ENCODE measurements at places on chromosomes 5 and 9. TPM values are rescaled to one million over a fixed set of nuclear protein-coding genes. Genes with fewer than 3 reads are reported as not detected.

DNA sequence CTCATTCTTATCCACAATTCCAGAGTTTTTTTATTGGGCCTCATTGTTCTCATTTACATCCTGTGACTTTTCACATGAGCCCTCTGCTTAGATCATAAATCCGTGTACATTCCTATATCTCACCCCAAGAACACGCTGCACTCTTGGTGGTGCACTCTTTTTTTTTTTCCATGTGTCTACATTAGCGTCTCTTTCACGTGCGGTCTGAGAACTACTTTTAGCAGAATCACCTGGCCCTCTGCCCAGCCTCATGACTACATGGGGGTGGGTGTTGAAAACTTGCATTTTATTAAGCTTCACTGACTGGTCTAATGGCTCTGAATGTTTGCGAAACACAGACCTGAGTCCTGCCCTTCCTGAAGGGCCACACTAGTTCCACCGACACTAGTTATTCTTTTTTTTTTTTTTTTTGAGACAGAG lies 18.6 kb downstream of the C9orf57 start:
- peak; percentile 94 for DNase-seq

DNA sequence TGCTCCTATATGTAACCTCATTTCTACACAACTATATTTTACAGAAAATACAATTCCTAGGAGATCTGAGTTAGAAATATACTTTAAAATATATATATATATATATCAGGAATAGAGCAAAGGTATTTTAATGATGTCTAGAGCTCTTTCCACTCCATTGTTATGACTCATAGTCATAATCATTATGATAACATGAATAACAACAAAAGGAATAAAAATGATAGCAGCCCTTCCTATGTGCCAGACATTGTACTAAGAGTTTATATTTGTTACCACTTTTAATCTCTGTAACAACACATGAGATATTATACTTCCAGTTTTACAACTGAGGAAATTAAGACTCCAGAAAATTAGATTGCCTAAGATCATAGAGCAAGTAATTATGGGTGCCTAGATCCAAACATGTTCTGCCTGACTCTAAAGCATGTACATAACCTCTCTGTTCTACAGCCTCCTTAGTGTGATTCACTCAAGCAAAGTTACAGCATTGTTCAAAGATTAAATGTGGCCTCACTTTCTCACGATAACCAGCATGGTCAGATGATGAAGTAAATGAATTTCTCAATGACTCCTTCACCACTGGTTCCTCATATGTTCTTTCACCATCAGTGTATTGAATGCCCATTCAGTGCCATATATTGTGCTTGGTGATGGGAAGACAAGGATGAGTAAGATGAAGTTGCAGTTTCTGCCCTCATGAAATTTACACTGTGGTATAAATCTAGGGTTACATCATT lies 452.1 kb downstream of the EFNA5 start:
- DNase-seq = no peak

DNA sequence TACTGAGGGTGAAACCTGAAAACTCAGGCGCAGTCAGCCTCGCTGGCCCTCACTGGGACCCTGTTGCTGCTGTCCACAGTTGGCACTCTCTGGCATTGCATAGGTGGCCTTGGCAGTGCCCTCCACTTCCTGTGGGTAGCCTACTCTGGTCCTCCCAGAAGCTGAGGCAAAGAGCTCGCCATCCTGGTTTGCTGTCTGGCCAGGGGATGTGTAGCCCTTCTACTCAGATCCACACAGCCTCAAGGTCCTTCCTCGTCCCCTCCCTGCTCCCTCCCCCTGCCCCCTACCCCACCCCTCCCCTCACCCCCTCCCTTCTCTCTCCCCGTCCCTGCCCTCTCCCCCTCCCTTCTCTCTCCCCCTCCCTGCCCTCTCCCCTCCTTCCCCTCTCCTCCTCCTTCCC lies 176.0 kb downstream of the OLFM1 start:
- DNase-seq = no peak

GRCh38 chr5:139648205-139649081 lies at the start of gene CXXC5:
TSS of gene CXXC5 (plus strand) at chr5:139648349. CDS start at chr5:139680524, 32,175 bp downstream.
- DNase-seq = peak; percentile 91

GRCh38 chr5:65765582-65765981 lies 43.6 kb downstream of the NLN start:
- DNase-seq = no peak

DNA sequence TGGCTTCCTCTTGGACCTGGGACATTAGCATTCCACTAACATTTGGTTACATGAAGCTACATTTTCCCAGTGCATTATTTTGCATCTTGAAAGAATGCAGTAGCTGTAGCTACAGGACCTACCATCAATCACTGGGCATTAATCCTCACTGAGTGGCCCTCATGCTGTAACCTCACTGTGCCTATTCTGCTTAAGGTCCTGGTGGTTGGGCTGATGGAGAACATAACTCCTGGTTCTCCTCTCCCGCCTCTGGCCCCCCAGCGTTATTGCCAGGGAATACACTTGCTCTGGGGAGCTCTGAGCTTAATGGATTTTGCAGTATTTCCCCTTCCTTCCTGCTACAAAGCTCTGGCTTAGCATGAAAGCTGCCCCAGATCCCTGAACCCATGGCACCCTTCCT lies 111.5 kb upstream of the EQTN start:
- no peak for DNase-seq

- DNase-seq = no peak
These were observed 348.5 kb downstream of the BNC2 start for GRCh38 chr9:16521868-16522411.

DNA sequence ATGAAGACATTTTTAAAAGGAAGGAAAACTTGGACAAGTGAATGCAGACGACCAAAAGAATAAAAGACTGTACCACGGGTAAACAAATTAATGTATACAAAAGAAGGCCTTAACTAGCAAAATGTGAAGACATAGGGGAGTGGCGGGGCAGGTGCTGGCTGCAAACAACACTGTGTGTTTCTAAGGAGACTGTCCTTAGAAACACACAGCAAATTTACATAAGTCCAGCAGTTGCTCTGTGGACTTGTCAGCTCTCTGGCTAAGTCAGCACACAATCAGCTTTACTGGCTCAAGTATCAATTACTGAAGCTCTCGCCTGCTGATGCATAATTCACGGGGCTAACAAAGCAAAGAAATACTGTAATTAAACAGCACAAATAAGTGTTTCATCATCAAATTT lies 24.8 kb downstream of the PTBP3 start:
- no peak for DNase-seq

- DNase-seq = peak; percentile 44
These were observed 129.3 kb upstream of the LPCAT1 start for GRCh38 chr5:1652873-1653697.

GRCh38 chr5:15346738-15347137 lies 153.2 kb upstream of the FBXL7 start:
- no peak for DNase-seq

BNC2 gene
- total RNA-seq = 0.55 TPM

DNA sequence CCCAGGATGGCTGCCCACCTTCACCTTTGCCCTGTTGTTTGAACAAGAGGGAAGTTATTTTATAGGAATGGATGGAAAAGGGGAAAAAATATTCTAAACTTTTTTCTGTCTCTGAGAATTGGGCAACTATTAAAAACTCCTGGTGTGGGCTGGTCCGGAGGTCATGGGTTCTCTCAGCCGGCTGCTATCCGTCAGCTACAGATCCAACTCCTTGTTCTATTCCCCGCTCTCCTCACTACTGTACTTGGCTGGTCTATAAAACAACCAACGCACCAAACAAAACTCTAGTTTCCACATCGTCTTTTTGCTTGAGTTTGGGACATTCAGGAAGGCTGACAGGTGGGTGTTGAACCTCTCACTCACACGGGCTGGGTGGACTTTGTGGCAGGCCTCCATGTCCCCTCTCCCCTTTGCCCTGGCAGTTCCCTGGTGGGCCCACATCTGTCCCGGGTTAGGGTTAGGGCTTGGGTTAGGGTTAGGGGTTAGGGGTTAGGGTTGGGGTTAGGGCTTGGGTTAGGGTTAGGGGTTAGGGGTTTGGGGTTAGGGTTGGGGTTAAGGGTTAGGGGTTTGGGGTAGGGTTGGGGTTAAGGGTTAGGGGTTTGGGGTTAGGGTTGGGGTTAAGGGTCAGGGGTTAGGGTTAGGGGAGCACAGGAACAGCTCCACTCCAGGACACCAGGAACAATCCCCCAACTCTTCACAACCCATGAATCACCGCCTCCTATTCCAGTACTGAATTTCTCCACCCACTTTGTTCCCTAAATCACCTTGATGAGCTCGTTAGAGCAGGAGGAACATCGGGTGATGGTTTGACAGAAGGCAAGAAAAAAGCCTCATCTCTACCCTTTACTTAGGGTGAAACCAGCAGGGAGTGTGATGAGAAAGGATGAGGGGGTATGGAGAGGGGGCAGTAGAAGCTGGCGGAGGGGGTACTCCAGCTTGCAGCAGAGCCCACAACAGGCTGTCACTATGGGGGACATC lies 302.1 kb upstream of the IRX4 start:
- no peak for DNase-seq

GRCh38 chr9:135887585-135888050 lies 19.7 kb downstream of the CAMSAP1 start:
- DNase-seq = no peak

GRCh38 chr5:115069087-115069968 lies 100.4 kb downstream of the TRIM36 start:
- peak; percentile 46 for DNase-seq

DNA sequence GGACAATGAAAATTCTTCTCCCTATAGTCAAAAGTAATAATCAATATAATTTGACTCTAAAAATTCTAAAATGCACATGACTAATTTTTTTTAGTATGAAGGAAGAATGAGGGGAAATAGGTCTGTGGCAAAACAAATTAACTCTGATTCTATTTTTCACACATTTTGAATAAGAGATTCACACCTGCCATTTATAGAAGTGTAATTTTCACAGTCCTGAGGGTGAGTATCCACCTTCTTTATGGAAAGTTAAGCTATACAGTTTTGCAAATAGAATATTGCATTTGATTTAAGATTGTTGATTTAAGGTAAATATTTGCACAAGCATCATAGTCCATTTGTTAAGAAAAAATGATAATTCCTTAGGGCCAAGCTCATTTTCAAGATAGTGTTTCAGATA lies 417.7 kb downstream of the CHSY3 start:
- no peak for DNase-seq

CYLC2 gene
- not detected for total RNA-seq

- no peak for DNase-seq
These were observed 270.1 kb downstream of the ARHGEF28 start for GRCh38 chr5:73896097-73896496.

LEAP2 gene
- total RNA-seq = 168 TPM

SLC36A3 gene
- not detected for total RNA-seq

GRCh38 chr9:108905494-108905893 lies 28.4 kb downstream of the ELP1 start:
- DNase-seq = no peak

DNA sequence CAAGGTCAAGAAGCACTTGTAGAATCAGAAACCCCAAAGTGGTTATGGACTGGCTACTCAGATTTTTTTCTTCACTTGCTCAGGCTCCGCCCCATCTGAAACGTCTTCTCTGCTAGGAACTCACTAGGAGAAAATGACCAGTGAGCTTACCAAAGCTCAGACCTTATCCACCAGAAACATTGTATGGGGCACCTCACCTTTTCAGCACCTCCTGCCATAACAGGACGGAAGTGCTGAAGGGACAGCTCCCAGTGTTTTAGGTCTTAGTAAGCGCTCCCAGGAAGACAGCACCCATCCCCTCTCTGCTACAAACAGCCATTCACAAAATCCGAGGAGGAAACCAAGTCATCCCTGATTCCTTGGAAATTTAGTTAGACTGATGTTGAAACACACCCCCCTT lies 1.2 kb upstream of the GABRA1 start:
- no peak for DNase-seq

DNA sequence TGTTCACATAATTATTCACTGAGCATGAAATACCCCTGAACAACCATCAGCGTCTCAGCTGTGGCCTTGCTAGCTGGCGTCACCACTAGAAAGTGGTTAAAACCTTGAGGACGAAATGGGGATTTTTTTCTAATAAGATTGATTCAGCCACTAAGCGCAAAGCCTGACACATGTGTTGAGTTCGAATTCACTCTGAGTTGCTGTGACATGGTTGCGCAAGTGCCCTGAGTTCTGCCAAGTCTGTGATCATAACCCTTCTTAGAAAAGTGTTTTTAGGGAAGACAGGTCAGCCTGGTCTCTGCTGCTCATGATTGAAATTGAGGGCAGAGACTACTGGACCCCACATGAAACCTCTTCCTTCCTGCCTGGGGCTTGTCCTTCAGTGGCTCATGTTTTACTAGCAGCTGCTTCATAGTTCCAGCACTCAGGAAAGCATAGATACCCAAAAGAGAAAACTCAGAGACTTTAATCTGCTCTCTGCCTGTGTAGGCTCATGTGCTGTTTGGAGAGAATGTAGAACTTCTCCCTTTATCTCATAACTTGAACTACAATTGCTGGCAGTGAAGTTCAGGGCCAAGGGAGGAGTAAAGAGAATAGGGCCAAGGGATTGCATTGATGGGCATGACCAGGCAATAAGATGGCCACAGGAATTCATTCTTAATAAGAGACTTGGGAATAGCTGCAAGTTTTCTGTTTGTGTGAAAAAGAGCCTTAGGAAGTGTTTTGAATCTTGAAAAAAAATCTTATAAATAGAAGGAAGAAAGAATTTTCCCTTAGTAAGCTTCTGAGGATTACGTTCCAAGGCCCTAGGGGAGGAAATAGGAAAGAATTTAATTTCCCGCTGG lies 66.8 kb upstream of the CXCL14 start:
- no peak for DNase-seq

DNA sequence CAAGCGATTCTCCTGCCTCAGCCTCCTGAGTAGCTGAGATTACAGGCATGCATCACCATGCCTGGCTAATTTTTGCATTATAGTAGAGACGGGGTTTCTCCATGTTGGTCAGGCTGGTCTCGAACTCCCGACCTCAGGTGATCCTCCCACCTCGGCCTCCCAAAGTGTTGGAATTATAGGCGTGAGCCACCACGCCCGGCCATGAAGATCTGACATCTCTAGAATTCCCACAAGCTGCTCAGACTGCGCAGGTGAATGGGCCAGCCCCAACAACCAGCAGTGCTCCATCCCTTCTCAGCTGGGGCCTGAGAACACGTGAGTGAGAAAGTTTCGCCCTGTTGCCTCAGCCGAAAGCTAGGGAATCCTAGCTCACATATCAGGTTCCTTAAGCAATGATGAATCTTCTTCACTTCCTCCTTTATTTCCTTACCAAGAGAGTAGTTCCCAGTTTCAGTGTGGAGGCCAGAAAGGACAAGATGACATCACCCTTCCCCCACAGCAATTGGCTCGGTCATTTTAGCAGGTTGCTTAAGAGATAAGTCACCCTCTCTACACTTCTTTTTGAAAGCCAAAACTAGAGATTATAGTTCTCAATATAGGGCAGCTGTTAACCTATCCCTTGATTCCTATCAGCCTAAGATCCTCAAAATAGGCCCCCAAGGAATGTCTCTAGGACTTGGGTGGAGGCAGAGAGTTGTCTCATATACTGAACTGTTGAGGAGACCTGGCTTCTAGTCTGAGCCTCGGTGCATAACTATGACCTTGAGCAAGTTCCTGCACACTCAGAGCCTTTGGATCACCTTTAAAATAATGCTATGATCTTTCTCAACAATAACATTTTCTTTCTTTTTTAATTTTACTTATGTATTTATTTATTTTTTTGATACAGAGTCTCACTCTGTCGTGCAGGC lies 23.9 kb upstream of the PPP2CA start:
- DNase-seq = no peak
